Activated gamma-delta T cell (primary cell): ENCODE measurements at places on chromosomes 11 and 22.

GRCh38 chr11:12854829-12855228 lies 154.3 kb upstream of the RASSF10 start:
- no peak for DNase-seq

GRCh38 chr11:117819096-117820040 lies 5.2 kb downstream of the FXYD2 start:
- DNase-seq = no peak

GRCh38 chr11:38718049-38718448 lies 2120.0 kb upstream of the RAG2 start:
- no peak for DNase-seq

DNA sequence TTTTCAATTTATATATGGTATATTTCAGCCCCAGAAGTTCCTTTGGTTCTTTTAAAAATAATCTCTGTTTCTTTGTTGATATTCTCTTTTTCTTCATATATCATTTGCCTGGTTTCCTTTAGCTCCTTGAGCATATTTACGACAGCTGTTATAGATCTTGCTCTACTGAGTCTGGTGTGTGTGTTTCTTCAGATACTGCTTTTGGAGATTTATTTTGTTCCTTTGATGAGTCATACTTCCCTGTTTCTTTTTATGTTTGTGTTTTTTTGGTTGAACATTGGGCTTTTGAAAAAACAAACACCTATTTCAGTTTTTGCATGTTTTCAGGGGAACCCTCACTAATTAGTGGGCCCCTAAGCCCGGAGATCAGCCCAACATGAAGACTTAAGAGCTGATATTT lies 23.3 kb downstream of the GLB1L2 start:
- no peak for DNase-seq

- DNase-seq = no peak
Measured at GRCh38 chr11:69463181-69463994, 18.1 kb upstream of the LINC01488 start.

DNA sequence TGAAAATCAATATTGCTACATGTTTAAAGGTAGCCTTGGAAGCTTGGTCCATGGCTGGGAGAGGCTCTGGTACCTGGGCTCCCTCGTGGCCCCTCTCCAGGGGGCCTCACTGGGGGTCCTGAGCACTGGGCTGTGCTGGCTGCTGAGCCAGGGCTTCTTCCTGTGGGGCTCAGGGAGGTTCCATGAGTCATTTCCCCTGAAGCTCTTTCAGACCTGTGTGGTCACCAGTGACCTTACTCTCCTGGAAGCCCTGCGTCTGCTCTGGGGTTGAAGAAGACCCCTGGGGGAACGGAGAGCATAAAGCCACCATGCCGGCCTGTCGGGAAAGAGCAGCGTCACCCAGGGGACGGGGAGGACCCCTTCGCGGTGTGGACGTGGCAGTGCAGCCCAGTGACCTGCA lies 389.0 kb downstream of the TBC1D22A start:
- DNase-seq = no peak

DNA sequence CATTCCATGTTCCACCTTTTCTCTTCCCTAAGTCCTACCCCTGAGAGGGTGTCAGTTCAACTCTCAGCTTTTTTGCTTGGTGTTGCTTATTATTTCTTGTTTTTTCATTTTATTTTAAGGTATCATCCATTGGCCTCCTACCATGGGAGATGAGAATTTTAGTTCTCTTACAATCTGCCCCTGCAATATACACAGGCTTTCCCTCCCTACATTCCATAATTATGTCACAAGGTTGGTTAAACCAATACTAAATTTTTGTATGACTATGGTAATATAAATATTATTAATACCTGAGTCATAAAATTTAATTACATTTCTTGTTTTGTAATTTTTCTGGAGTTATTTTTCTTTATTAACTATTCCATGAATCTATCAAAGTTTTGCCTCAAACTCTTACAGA lies 216.2 kb downstream of the SNX19 start:
- no peak for DNase-seq

- DNase-seq = no peak
Measured at GRCh38 chr11:10432493-10432892, 22.6 kb upstream of the AMPD3 start.

DNA sequence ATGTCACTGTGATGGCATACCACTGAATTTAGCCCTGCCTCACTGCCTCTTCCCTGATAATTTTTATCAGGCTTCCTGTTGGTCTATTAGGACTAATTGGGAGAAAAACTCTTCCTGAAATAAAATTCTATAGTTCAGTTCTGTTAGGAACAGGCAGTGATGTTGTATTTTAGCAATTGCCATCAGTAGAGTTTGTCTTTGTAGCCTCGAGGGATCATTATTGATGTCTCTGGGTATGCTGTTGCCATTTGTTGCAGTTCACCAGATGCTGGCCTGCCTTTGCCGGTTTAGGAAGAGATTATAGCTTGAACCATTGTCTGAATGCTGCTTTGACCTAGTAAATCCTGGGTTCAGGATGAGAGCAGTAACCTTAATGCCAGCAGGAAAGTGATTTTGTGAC lies 41.0 kb downstream of the KDM2A start:
- DNase-seq = no peak

DNA sequence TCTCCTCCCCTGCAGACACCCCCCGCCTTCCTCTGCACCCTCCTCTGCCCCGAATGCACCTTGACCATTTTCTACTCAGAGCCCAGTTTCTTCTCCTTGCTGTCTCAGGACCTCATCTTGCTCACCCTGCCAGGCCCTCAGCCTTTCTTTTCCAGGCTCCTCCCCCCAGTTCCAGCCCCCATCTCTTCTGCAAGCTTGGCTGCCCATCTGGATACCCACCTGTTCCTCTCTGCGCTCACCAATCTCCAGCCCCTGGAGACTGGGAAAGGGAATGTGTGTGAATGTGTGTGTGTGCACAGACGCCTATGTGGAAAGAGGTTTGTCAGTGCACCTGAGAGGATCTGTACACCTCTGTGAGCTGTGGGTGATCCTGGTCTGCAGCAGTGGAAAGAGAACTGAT lies 36.4 kb downstream of the SLC22A12 start:
- DNase-seq = no peak

- DNase-seq = no peak
Measured at GRCh38 chr22:29183971-29184848, 21.5 kb upstream of the EMID1 start.

- DNase-seq = no peak
Measured at GRCh38 chr11:31487848-31488247, 21.6 kb downstream of the IMMP1L start.

DNA sequence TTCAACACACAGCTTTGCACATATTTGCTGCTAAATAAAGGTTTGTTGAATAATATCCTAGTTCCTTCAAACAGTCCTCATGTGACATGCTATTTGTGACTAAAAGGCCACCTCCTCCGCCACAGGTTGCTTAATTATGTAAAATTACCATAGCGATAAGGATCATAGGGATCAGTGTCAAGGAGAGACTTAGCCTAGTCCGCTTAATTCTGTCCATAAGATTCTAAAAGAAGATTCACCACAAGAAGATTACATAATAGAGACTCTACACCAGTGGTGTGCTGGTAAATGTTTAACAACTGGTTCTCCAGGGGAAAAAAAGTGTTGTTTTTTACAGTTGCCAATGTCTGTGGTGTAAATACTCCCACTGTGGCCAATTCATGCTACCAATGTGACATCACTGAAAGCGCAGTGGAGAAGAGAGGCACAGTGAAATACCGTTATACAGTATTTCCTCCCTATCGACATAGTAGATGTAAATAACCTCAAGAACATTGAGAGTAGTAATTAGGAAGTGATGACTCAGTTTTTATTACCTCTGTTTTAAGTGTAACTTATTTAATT lies 4.2 kb upstream of the CHRDL2 start:
- DNase-seq = no peak

DNA sequence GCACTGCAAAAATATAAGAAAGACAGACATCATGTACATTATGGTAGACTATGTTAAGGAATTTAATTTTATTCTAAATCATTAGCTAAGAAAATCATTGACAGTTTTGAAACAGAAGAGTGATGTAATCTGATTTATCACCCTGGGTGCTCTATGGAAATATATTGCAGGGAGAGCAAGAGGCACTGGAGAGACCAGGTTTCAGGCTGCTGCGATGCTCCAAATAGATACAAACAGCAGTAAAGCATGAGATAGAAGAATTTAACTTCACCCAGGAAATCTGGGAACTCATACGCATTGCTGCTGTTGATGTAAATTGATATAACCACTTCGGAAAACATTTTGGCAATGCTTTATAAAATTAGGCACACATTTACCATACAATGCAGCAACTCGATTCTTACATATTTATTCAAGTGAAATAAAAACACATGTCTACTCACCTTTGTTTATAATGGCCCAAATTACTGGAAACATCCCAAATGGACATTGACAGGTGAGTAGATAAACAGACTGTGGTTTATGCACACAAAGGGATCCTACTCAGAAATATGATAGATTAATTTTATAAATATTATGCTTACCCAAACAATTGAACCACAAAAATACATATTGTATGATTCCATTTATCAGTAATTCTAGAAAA lies 535.1 kb upstream of the CHORDC1 start:
- DNase-seq = no peak

GRCh38 chr22:42544686-42545085 lies 9.1 kb upstream of the SERHL2 start:
- DNase-seq = no peak

DNA sequence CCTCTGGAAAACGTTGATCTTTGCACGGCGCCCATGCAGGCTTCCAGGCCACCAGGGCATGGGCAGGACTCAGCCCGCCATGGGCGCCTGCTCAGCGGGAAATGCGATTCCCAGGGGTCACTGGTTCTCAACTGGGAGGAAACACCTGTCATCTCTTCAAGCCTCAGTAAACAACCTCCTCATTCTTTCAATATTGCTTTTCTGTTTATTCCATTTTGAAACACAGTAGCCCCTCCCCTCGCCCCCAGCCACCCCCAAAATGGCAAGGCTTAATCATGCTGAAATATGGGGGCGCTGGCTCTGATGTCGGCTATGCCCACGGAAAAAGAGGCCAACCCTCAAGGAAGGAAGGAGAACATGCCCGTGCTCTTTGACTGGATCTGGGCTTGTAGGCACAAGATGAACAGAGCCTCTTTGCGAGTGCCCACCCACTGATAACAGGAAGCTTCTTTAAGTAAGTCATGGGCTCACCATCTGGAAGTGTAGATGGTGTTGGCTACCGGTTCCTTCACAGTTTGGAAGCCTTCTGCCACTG lies 594 bp upstream of the POU2AF1 start:
- no peak for DNase-seq

DNA sequence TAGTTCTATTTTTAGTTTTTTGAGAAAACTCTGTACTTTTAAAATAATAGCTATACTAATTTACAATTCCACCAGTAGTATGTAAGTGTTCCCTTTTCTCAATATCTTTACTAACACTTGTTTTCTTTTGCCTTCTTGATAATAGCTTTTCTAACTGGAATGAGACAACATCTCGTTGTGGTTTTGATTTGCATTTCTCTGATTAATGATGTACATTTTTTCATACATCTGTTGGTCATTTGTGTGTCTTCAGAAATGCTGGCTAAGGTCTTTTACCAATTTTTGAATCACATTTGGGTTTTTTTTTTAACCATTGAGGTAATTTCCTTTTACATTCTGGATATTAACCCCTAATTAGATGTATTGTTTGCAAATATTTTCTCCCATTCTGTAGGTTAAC lies 258.9 kb downstream of the DYNC2H1 start:
- DNase-seq = no peak

DNA sequence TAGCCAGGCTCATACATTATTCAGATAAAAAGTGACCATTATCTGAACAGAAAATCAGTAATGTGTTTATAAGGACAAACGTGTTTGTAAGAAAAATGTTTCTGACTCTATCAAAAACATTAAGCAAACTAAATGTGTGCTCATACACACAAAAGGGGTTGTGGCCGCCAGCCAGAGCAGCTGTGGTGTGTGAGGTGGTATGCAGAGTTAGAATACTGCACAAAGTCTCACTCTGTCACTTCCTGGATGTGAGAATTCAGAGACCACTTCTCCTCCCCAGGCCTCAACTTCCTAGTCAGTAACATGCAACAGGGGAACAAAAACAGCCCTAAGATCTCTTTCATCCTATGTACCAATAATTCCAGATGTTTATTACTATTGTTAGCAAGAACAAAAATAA lies 9.4 kb downstream of the OR5B21 start:
- no peak for DNase-seq

- DNase-seq = no peak
Measured at GRCh38 chr11:115920841-115921480, 416.7 kb upstream of the CADM1 start.

GRCh38 chr11:69293087-69293486 lies 868 bp upstream of the MYEOV start:
- DNase-seq = no peak

GRCh38 chr11:119419834-119420492 lies 3.0 kb downstream of the THY1 start:
- no peak for DNase-seq

DNA sequence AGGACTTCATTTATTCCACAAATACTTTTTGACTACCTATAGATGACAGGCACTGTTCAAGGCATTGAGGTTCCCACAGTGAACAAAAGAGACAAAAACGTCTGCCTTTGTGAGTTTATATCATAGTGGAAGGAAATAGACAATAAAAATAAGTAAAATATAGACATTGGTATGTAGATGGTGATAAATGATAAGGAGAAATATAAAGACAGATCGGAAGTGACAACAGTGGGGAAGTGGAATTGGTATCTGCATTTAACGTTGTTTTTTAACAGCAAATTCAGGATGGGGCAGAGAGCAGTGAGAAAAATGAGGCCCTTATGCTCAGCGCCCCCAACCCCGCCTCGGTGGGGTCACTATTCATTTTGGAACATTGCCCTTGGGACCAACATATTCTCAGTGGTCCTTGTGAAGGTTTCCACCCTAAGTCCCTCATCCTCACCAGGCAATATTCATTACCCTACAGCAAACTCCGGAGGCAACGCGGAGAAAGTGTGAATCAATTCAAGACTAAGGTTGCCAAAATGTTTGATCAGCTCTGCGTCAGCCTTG lies 627 bp upstream of the PEX26 start:
- no peak for DNase-seq

DNA sequence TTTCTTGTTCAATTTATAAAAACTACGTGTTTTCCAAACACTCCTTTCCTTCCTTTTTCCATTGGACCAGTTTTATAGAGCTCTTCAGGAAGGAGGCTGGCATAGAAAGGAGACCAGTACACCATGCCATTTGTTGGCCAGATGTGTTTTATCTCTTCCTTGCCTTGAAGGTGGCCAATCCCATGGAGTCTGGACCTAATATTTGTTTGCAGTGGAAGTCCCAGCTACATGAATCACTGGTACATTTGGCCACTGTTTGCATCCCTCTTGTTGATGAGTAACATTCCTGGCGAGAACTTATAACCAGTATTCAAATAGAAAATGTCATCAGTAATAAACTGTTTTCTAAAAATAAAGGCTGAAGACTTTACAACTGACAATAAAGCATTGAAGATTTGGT lies 110.2 kb downstream of the ANO3 start:
- DNase-seq = no peak
